Activated CD4-positive, alpha-beta T cell treated with anti-CD3 and anti-CD28 coated beads, Interleukin-2, Interleukin-6, amounts not matched to agents 100 ng/mL and 50 ng/mL, durations not matched to agents 16 hours and 8 hours (primary cell): ENCODE measurements at places on chromosomes 4 and X.
A peak's percentile ranks its signal among the peaks of the same experiment; 100 is the strongest.

- DNase-seq, result no peak
Measured at GRCh38 chrX:96591421-96591820, 93.2 kb upstream of the DIAPH2 start.

DNA sequence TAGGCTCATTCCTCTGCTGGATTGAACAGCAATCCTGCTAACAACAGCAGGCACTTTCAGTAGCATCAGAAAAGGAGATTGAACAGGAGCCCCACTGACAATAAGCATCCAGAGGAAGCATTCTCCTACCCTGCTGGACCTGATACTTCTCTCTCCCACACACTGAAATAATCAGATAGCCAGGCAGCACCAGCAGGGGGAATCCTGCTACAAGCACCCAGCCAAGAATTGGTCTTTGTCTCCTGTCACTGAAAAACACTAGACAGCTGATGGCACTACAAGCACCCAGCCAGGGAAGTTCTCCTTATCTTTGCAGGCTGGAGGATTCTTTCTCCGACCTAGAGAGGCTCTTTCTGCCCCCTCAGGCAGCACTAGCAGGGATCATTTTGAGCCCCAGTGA lies 444.3 kb upstream of the GRIA3 start:
- DNase-seq, result no peak

GRCh38 chr4:173056710-173057109 lies 111.9 kb upstream of the GALNT7 start:
- no peak for DNase-seq

DNA sequence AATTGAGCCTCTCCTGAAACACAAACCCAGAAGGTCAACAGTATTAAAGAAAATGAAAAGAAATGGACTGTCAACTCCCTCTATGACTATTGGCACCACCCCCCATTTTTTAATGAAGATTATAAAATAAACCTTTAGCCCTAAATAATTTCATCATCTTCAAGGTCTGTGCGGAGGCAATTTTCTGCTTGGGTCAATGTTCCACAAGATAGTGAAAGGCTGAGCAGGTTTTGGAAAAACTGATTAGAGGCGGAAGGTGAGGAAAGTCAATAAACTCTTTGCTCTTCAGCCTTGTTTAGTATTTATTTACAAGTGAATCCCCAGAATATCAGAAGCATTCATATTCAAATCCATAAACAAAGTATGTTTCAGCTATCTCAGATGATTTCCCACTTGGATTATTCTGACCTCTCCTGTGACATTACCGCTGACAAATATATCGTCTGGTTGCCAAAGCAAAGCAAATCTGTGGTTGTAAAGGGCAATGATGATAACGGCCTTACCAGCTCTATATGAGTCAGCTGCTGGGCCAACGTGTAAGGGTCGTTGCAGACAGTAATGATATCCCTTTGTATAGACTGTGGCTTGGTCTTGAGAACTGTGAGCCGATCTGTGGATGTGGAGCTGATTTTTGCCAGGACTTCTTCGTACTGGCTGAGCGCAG lies 24.0 kb downstream of the RASGEF1B start:
- no peak for DNase-seq

- no peak for DNase-seq
Measured at GRCh38 chrX:34371754-34372153, 239.6 kb upstream of the FAM47A start.

- no peak for DNase-seq
Measured at GRCh38 chr4:38519666-38520065, 144.3 kb upstream of the KLF3 start.

- no peak for DNase-seq
Measured at GRCh38 chrX:40262157-40263013, 164.6 kb upstream of the BCOR start.

- DNase-seq, result no peak
Measured at GRCh38 chr4:57103051-57103450, 7.1 kb downstream of the IGFBP7 start.

GRCh38 chr4:54585321-54586000 lies 72.3 kb upstream of the KIT start:
- DNase-seq, result no peak

DNA sequence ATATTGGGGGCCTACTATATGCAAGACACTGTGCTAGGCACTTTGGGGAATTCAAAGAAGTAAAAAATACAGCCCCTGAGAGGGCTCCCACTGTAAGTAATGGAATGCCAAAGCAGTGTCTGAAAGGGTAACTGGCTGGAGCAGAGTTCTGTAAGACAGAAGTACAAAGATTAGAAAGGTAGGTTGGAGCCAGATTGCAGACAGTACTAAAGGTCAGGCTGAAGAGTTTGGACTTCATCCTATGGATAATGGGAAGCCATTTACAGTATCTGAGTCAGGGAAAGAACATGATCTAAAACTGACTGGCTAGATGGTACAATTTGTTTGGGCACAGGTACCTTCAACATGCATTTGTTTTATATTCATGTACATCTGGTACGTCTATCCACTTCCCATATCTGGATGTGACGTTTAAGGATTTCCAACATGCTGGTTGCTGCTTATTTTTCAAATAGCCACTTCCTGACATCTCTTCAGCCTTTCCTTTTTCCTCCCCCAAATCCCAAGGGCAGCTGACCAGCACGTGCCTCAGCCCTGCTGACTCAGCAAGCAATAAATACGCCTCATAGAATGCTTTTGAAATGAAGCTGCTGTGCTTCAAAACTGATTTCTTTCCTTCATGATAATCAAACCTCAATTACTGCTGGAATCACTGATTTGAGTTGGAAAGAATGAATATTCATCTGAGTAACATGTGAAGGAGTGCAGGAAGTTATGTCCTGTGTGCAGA lies 9.5 kb downstream of the ENOX2 start:
- no peak for DNase-seq

GRCh38 chr4:125522992-125523391 lies 208.2 kb downstream of the FAT4 start:
- no peak for DNase-seq

DNA sequence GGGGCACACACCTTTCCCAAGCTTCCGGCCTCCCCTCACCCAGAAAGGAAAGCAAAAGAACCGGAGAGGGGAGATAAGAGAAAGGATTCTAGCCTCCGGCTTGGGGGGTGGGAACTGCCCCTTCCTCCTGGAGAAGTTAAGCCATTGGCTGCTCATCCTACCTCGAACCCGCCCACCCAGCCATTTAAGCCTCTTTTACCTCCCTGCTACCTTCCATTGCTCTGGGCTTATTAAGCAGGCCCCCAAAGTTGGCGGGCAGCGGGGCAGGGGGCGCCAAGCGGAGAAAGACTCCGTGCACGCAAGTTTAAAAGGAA lies 2.3 kb downstream of the MAML3 start:
- DNase-seq, result peak; percentile 48

- no peak for DNase-seq
Measured at GRCh38 chr4:86274642-86275041, 85.2 kb downstream of the MAPK10 start.

DNA sequence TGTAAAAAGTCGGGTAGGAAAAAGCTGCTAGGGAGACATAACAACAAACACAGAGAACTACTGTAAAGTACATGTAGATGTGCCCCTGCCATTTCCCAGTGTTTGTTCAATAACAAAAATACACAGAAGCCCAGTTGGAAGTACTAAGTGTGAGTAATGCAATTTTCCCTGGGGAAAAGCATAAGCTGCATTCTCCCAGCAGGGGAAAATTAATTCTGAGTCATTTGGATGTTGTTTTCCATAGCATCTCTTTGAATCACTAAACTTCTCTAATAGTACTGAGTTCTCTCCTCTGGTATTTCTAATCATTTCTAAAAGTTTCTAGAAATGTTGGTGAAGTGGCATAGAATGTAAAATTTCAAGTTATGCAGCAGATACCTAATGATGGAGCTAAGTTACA lies 1114.9 kb downstream of the C4orf33 start:
- no peak for DNase-seq

- DNase-seq, result no peak
Measured at GRCh38 chr4:152464030-152464823, 71.7 kb downstream of the FBXW7 start.

- no peak for DNase-seq
Measured at GRCh38 chr4:102694791-102695190, 66.0 kb downstream of the MANBA start.

- DNase-seq, result no peak
Measured at GRCh38 chr4:42653626-42654560, 3.0 kb downstream of the ATP8A1 start.

DNA sequence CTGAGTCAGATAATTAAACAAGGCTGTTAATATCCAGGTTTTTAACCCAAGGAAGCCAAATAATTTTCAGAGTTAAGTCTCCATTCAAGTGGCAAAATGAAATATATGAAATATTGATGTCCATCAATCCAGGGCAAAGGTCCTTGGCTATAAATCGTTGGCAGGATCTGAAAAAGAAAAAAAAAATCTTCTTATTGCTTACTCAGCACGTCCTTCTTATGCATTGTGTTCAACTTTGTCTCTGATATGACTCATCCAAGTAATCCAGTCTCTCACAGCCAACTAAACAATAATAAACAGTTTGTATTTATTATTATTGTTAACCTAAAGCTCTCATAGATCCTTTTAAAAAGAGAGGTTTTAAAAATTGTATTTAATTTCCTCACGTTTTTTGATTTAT lies 851.2 kb downstream of the ADGRL3 start:
- no peak for DNase-seq

- no peak for DNase-seq
Measured at GRCh38 chr4:145380123-145380522, 101.5 kb upstream of the SMAD1 start.

GRCh38 chr4:173494013-173494970 lies 35.7 kb downstream of the HAND2 start:
- DNase-seq, result peak; percentile 81
